Stimulated activated CD8-positive, alpha-beta memory T cell treated with anti-CD3 and anti-CD28 coated beads, Interleukin-4, amount 100 ng/mL, for 1 hour (primary cell): ENCODE measurements at places on chromosomes 7 and 10.
A peak's percentile ranks its signal among the peaks of the same experiment; 100 is the strongest.

DNA sequence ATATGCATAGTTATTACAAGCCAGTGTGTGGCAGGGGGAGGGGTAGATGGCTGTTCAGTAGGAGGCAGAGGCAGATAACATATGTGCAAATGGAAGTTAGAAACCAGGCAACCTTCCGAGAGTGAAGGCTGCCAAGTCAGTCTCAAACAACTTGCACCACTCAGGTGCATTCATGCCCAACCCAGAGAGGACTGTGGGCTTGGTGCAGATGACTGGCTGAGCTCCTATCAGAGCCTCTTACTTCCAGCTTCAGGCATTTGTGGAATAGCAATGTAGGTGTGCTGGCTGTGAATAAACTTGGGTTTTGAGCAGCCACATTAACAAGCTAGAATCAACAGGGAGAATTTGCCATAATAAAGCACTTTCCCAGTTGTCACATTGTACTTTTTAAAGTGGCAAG is 789.8 kb downstream of the PHTF2 start:
- no peak for DNase-seq

DNA sequence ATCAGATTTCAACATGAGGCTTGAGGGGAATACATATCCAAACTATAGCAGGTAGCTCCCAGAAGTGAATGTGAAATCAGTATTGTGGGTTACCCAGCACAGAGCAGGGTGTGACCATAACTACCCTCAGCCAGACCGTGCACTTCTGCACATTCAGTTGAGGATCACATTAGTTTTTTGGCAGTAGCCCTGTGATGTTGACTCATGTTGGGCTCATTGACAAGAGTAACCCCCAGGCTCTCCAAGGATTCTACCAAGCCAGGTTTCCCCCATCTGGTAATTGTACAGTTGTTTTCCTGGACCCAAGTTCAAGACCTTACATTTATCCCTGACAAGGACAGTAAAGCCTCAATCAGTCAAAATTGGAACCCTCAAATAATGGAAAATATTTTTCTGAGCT is 11.7 kb upstream of the CPA4 start:
- DNase-seq = no peak

DNA sequence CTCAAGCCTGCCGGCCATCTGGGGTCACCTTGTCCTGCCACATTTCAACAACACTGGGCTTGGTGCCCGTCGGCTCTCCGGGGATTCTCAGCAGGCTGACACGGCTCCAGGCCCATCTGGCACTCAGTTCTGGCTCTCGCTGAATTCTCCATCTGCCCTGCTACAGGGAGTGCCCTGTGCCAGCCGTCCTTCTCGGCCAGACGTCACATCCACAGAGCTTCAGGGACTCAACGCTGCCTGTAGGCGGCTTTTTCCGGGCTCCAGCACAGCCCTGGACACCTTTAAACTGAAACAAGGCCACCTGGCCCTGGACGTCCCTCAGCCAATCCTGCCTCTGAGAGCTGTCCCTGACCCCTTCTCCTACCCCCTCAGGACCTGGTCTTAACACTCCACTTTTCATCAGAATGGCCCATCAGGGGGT is 43.0 kb downstream of the TMEM130 start:
- DNase-seq = no peak

GRCh38 chr10:8051851-8052257 is 2.6 kb upstream of the GATA3 start:
- DNase-seq = no peak

GRCh38 chr10:98270073-98270740 is 2.2 kb upstream of the LOXL4 start:
- DNase-seq = no peak

DNA sequence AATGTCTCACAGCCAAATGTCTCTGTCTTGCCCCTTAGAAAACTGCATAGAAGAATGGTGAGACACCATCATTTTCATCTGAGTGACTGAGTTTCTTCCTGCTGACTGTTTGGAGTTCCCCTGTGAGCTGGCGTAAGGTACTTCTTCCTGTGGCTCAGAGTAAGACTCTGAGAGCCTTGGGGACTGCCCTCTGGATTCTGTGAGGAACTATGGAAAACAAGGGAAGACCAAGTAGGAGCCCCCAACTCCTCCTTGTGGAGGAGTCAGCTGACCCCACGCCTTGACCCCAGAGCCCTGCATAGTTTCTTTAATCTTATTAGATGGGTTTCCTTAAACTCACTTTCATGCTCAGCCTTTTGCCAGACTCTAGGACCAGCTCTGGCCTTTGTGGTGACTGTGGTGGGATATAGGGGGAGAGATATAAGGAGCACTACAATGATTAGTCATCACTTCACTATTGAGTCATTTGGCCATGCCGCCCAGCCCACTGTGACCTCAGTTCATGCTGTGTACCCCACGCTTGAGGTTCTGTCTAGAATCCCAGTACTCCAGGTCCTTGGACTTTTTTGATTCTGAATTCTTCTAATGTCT is 51.8 kb upstream of the FAM133B start:
- no peak for DNase-seq

DNA sequence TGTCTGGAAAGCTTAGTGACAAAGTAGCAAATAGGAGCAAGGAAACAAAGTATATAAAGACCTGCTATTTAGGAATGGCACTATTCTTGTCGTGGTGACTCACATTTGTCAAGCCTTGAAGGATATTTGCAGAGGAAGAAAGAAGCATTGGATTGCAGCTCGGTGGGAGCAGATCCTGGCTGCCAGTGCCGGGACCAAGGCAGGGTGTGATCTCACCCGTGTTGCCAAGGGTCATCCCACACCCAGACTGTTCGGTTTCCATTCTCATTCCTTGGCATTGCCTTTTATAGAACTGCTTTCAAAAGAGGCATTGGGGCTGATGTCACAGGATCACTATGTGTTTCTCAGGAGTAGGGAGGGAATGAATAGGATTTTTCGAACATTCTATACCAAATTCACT is 176.2 kb downstream of the GALNT17 start:
- DNase-seq = no peak

DNA sequence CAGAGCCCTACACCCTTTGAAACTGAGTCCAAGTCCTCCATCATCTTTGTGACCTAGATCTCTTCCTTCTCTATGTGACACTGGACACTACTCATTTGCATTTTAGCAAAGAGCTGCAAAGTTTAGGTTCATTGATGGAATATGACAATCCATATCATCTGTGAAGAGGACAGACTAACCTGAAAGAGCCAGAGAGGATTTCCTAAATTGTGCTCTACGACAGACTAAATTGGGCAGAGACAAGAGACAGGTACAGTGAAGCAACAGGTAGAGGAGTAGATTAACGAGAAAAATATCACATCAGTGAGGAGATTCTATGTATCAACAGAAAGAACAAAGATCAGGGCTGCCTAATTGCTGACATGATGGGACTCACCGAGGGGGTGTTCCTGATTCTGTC is at the start of gene TAS2R3:
TSS of gene TAS2R3 (plus strand) at position 301 of the 400 bp plus-strand sequence. CDS start at position 363, 62 bp downstream.
- no peak for DNase-seq

GRCh38 chr7:157674715-157675426 is 338.1 kb downstream of the DNAJB6 start:
- DNase-seq = no peak

DNA sequence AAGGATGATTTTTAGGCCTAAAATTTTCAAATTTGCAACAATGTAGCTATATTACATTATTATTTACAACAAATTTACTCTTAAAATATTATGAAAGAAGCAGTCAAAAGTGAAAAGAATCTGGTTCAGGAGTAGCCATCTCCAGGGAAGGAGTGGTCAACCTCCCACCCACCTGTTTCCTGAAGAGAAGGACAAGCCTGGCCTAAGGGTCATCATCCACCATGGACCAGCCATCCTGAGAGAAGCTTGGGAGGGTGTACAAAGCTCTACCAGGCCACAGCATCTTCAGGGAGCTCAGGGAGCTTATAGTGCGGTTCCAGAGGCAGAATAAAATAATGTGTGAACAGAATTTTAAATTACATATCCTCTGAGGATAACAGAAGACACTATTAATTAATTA is 38.1 kb downstream of the COL1A2 start:
- DNase-seq = no peak

DNA sequence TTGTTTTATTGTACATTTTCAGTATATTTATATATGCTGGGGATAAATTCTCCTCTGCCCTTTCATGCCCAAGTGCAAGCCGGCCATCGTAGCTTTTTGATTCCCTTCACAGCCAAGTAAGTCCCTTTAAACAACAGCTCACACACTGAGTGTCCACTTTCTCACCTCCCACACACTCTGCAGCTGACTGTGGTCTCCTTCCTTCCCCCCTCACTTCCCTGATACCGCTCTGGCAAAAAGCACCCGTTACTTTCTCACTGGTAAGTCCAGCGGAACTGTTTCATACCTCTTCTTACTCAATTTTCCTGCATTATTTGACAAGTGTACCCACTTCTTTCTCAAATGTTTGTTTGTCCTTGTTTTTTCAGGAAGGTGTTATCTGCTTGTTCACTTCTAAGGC is 35.2 kb downstream of the MGAM start:
- no peak for DNase-seq

DNA sequence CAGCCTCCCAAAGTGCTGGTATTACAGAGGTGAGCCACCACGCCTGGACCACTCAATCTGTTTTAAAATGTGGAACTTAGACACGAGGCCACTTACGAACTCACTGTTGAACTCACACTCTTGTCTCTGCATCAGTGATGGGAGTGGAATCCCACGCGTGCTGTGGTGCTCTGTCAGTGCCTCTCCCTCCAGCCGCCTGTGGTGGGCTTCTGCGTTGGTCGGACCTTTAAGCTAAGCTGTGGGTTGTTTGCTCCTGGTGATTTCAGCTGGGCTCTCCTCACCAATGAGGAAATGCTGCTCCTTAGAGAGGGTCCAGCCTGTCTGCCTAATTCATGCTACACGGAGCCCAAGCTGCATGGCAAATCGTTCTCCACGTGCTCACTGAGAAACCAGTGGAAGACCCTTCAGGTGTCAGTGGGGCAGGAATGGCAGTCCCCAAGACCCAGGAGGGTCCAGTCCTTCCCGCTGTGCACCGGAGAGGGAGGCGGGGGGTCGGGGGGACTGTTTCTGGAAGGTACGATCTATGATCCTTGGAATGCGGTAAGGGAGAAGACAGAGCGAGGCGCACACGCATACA is 17.9 kb upstream of the PRKAR1B start:
- no peak for DNase-seq

DNA sequence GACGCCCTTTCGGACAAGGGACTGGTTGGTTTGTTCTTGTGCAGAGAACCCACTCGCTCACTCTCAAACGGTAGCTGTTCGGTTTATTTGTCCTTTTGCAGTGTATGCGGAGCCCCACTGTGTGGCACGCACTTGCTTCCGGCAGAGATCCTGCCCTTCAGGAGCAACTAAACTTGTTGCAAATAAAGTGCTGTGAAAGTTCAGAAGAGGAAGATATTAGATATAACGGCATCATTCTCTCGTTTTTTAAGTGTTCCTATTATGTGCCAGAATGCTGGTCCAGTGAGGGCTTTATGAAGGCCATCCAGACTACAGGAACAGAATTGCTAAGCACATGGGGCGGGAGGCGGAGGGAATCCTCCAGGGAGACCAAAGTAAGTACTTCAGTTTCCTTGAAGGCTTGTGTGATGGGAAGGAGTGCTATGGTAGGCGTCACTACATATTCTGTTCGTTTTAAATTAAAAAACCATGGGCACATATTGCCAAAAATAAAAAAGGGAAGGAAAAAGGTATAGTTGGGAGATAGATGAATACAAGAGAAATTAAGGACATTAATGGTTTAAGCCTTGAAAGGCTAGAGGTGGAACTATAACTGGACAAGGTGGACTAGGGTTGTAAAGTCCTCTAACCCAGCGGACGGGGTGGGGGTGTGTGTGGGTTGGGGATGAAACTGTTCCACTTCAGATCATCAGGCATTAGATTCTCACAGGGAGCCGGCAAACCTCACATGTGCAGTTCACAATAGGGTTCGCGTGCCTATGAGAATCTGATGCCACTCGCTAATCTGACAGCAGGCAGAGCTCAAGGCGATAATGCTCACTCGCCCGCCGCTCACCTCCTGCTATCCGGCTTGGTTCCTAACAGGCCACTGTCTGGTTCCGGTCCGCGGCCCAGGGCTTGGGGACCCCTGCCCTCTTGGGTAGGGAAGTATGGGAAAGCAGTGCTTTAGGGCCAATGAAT is 704 bp upstream of the ERLIN1 start:
- DNase-seq = no peak

- DNase-seq = no peak
These were observed 28.2 kb upstream of the MPP7 start for GRCh38 chr10:28331066-28331465.

- peak; percentile 15 for DNase-seq
These were observed 498 bp upstream of the ST7 start for GRCh38 chr7:116952635-116953371.

GRCh38 chr7:99309111-99309510 is 16.6 kb upstream of the ARPC1A start:
- no peak for DNase-seq

GRCh38 chr7:156058248-156058647 is 246.0 kb upstream of the SHH start:
- no peak for DNase-seq

GRCh38 chr10:77602913-77603533 is 34.6 kb downstream of the KCNMA1 start:
- no peak for DNase-seq

DNA sequence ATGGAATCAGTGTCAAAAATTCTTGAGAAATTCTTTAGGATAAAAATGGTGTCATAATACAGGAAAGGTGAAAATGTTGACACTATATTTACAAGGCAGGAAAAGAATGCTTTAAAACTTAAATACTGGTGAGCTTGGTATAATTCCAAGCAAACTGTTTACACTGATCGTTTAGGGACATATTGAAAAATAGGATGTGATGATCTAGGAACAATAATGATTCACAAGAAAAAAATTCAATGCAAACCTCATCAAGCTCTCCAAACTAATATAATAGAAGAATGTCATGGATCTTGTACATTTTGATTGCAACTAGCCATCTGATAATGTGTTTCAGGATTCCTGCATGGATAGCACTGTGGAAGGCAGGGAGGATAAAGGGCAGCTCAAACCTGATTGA is 98.4 kb downstream of the CHRM2 start:
- no peak for DNase-seq

DNA sequence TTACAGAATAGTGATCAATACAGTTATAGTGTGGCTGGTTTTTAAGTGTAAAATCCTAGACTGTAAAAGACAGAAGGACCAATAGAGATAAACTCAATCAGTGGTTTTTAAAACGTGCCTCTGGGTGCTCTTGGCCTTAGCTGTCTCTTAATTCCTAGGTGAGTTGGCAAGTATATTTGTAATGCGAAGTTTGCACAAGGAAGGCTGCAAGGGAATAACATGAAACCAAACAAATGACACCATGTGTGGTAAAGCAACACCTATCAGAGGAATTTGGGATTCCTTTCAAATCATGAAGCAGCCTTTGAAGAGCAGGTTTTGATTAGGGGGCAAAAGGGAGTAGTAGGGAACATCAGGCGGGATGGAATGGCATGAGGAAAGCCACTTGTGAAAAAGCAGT is 284.6 kb downstream of the INHBA start:
- no peak for DNase-seq

DNA sequence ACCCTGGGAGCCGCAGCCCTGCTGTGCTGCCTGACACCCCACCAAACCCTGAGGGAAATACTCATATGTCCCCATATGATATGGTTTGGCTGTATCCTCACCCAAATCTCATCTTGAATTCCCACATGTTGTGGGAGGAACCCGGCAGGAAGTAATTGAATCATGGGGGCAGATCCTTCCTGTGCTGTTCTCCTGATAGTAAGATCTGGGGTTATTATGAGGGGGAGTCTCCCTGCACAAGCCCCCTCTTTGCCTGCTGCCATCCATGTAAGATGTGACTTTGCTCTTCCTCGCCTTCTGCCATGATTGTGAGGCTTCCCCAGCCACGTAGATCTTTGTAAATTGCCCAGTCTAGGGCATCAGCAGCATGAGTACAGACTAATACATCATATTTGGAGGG is 68.7 kb downstream of the RGS10 start:
- no peak for DNase-seq

- DNase-seq = no peak
These were observed 34.3 kb upstream of the HERPUD2 start for GRCh38 chr7:35729061-35729783.
